ENCODE measurements at places on chromosomes 2 and 18.

DNA sequence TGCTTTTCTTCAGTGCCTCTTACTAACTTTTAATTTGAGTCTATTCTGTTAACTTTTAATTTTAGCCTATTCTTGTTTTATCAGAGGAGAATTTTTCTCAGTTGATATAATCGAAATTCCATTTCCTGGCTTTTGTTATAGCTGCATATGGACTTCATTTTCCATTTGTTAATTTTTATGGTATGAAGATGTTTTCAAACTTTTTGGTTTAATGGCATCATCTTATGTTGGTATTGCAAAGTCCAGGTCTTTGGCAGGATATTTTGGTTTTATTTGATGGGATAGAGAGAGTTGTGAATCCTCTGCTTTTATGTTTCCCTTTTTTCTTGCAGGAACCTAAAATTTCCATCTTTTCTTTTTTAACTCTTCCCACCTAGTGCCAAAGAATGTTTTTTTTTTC lies 70.9 kb upstream of the RAPGEF4 start:
- no peak for DNase-seq

DNA sequence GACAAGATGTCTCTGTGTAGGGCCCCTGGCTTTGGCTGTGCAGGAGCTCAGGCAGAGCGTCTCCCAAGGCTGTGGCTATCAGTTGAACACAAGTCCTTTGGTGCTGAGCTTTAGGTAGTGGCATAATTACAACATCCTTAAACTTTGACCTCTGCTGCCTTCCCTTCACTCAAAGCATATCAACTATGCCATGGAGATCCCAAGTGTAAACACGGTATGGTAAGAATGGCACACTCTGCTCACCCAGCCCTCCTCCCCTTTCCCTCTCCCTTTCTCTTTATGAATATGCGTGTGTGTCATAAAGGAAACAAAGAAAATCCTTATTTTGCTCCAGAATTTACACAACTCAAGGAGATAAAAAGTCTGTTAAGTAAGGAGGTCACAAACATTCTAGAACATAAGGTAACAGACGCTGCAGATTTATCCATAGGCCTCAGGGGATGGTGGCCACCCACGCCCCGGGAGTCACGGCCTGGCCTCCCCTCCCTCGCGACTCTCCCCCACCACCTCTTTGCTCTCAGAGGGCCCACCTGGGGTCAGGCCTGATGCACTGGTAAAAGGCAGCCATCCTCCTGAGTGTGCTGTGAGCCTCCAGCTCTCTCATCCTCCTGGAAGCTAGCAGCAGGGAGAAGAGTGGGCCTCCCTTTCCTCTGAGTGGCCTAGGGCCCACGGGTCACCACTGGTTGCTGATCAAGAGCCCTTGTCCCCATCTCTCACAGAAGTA lies 67.3 kb downstream of the CRACDL start:
- DNase-seq: no peak

- no peak for DNase-seq
These were observed 9.8 kb downstream of the HS6ST1 start for GRCh38 chr2:128308889-128309279.

DNA sequence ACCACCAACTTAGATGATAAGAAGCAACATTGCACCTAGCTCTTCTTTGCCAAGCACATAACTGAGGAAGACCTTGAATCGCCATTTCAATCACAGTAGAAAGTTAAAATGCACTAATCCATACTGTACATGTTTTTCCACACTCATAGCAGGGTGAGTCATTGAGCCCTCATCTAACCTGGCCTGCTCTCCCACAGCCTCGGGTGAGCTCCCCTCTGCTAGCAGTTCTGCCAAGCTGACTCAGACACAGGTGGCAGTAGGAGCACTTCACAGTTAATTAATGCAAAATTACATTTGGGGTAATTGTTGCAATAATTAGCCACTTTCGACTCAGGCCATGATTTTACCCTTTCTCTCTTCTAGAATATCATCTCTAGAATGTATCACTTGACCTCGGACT lies 1632.8 kb upstream of the CELF4 start:
- DNase-seq: no peak

DNA sequence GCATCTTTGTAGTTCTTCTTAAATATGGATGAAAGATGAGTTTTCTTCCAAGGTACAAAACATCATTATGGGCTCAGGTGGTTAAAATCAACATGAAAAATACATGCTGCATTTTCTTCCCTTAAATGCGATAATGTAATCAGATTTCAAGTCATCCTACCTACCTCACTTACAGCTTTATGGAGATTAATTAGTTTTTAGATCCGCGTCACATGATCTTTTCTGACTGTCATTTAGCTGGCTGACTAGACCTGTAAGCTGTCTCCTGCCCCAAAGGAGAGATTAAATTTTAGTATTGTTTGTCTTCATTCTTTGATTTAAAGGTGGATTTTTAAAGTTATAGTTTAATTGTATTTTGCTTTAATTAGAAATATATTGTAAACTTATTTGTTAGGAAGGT lies 678.0 kb upstream of the ZEB2 start:
- no peak for DNase-seq

All from NCI-H446 treated with DMSO at 0.1 percent for 48 hours (cell line).